ENCODE measurements at places on chromosomes 12 and 14.

GRCh38 chr14:106691601-106692291, 1165.4 kb downstream of the TMEM121 start:
- peak; percentile 96 for DNase-seq

DNA sequence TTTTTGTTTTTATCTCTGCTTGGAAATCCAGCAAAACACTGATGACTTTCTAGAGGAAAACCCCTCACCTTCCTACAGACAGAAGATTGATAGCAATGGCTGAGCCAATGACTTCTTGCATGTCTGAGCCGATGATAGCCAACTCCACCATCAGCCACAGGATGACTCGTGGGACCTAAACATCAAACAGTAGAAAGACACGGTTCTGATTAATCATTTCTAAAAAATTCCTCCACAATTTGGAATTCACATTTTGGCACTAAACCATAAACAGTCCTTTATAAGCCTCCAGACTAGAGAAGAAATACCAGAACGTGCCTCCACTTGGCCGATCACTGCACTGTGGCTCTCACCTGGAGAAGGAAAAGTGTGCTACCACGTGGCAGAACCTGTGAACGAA, 25.9 kb downstream of the SLC11A2 start:
- no peak for DNase-seq

GRCh38 chr12:9109213-9109522, 6.6 kb downstream of the A2M start:
- no peak for DNase-seq

DNA sequence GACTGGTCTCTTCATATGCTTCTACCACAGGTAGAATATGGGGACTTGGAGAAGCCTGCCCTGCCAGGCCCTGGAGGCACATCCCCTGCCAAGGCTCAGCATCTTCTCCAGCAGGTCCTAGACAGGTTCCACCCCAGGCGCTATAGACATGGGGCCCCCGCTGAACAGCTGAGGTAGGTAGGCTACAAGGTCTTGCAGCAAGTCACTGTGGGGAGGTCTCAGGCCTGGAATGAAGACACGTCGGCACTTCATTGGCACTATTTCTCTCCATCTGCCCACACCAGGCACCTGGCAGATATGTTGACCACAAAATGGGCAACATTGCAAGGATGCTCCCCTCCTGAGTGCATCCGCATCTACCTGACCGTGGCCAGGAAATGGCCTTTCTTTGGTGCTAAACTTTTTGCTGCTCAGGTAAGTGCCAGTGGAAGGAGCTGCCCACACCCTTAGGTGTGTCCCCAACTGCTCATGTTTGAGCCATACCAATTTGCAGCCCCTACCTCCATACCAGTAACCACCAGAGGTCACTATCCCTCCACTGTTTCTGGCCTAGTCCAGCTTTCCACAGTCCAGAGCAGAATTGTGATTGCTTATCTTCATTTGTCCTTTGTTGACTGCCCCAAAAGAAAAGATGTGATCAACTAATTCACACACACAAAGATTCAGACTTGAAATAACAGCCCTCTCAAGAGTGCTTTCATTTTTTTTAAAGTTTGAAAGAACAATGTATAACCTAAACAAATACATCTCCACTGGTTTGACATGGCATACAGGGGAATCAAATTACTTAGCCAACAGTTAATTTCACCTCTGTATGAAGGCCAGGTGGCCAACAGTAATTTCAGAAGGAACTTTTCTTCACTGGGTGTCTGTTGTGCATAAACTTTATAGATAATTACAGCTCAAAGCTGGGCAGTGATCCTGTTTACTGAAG, 16.1 kb downstream of the PIGH start:
- DNase-seq = peak; percentile 42

DNA sequence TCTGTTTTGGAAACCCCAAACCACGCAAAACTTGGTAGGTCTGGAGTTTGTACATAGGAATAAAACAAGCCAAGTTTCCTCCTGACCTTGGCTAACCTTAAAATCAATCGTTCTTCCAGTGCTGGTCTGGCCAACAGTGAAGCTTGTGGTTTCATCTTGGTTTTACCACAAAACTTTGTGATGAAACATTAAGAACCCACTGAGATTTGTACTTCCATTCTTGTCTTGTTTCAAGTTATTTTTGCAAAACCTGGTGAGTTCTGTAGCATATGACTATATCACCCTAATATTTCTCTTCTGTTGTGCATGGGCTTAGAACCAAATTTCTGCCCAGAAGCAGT, 26.4 kb downstream of the SIX1 start:
- DNase-seq = no peak

DNA sequence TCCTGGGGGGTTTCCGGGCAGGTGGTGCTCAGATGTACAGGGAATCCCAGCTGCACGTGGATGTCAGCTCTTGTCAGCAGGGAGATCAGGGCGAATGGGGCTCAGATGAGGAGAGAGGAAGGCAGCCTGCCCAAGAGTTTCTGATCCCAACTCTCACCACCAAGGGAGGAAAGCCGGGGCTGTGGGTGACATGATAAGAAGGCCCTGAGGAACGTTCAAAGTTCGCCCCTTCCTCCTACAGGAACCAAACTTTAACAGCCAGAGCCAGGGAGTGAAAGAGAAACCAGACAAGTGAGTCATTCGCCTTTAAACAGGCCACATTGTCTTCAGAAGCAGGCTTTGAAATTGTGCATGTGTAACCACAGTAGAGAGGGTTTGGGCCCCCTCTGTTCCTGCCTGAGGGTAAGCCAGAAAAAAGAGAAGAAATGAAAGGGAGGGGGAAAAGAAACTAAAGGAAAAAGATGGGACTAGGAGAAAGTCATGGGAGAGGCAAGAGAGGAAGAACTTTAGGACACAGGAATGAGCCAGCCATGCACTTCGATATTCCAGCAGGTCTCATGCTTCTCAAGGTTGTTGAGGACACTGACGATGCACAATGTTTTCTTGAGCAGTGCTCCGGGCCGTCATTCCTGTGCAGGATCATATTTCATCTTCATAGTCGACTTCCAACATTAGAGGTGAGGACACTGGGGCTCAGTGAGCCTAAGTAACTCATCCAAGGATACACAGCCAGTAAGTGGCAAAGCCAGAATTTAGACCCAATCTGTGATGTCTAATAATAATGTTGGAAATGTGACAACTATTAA, 691.4 kb upstream of the TBX3 start:
- DNase-seq = peak; percentile 16

DNA sequence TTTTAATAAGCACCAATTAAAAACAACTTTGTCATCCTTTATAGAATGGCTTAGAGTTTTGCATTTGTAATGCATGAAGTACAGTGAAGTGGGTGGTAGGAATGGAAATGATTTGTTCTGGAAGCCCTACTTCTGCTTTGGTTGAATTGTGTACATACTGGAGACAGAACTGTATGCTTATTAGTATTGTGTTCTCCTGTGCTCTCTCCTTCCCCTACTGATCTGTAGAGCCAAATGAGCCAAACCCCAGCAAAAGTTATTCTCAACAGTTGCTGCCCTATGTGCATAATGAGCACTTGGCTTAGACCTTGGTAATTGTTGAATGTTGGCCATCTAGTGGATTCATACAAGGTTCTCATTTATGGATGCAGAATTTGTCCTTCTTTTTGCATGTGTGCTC, 916.1 kb downstream of the GALC start:
- no peak for DNase-seq

DNA sequence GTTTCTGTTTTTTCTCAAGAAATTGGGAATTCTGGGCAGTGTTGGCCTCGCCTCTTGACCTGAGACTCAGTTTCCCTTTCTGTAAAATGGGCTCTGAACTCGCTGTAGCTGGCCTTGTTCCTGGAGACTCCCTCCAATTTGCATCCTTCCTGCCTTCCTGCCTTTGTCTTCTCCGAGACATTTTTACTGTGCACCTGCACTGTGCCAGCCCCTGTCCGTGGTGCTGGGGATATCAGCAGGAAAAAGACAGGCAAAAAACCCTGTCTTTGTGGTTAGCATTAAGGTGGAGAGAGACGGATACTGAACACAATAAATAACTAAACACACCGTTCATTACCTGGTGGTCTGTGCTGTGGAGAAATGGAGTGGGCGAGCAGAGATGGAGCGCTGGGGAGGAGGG, 129.8 kb downstream of the AACS start:
- no peak for DNase-seq

GRCh38 chr12:22064968-22065367, 18.9 kb downstream of the CMAS start:
- no peak for DNase-seq

DNA sequence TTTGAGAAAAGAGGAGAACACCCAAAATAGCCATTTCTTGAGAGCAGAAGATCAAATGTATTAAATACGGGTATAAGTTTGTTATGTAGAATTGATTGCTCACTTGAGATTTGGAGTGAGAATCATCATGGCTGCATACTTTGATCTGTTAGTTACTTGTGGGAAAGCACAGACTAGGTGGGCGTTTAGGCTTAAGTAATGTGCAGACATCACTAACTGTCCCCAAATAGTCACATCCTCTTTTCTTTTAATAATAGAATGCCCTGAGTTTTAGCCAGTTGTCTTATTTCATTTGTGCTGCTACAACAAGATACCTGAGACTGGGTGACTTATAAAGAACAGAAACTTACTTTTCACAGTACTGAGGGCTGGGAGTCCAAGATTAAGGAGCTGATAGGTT, 14.3 kb upstream of the GTF2A1 start:
- DNase-seq = no peak

DNA sequence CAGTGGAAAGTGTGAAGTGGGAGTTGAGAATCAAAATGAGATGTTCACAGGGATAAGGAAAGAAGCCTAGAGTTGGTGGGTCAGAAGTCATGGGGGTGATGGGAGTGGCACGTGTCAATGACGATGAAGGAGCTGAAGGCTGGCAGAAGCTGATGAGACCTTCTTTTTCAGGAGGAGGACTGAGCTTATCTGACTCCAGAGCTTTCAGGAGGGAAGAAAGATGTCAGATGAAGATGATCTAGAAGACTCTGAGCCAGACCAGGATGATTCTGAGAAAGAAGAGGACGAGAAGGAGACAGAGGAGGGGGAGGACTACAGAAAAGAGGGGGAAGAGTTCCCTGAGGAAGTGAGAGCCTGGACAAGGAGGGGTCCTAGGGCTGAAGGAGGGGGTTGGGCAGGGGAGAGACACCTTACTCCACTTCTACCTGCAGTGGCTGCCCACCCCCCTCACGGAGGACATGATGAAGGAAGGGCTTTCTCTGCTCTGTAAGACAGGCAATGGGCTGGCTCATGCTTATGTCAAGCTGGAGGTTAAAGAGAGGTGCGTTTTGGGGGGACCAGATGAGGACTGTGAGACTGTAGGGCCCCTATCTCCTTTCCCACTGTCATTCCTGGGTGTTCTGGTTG, 905 bp downstream of the LRRC23 start:
- DNase-seq = no peak

DNA sequence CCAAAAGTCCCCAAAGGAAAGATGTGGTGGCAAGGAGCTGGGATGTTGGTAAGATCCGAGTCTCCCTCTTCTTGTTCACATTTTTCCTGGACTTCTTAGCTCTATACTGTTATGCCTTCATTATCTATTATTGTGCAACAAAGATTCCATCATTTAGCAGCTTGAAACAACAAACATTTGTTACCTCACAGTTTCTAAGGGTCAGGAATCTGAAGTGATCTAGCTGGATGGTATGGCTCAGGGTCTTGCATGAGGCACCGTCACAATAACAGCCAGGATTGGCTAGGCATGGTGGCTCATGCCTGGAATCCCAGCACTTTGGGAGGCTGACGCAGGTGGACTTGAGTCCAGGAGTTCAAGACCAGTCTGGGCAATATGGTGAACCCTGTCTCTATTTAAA, 51.1 kb upstream of the KRAS start:
- no peak for DNase-seq

DNA sequence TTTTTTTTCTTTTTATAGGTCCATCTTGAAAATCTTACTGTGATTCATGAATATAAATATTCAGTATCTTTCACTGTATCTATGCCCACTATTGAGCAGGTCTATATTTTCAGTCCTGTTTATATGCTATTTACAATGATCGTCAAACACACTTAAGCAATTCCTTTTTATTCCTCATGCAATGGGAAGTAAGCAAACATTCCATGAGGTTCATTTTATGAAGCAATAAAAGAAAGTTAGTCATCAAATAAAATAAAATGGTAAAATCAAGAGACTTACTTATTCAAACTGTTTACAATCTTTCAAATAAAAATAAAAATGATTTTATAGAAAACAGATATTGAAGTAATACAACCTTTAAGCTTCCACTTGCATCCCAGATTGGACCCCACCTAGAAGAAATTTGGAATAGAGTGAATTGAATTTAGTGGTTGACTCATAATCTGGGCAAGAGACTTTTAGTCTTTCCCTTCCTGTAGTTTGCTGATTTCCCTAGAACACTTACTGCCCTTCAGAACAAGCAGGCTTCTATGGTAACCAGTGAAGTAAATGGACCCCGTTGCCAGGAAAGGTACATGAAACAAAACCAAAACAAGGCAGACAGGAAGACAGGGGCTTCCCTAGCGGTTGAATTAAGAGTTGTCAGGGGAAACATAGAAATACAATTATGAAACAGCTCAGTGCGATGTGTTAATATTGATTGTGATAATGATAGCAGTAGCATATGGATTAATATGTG, 241.0 kb upstream of the ATP2B1 start:
- no peak for DNase-seq

DNA sequence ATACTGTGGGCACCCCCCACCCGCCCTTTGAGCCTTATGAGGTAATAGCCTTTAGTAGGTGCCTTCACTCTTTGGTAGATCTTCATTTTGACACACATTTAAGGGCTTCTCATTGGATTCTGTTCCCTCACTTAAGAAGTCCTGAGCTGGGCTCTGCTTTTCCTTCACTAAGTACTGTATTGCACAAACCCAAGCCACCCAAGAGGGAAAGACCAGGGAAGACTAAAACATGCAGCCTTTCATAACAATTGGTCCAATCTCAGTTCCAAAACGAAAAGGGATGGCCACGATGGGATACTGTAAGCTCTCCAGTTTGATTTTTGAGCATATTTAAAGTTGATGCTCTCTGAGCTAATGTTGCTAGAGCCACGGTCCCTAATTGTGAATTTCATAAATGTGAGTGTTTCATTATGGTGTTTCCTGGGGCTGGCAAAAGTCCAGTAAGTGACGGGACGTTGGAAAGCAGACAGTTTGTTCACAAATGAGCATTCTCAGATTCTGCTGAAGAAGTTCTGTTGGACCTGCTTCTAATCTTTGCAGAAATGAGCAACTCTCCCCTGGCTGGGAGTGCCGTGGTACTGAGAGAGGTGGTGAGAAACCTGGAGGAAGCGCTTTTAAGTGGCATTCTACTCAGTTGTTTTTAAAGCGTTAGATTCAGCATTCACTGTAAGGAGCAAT, 9.4 kb downstream of the SSPN start:
- no peak for DNase-seq

DNA sequence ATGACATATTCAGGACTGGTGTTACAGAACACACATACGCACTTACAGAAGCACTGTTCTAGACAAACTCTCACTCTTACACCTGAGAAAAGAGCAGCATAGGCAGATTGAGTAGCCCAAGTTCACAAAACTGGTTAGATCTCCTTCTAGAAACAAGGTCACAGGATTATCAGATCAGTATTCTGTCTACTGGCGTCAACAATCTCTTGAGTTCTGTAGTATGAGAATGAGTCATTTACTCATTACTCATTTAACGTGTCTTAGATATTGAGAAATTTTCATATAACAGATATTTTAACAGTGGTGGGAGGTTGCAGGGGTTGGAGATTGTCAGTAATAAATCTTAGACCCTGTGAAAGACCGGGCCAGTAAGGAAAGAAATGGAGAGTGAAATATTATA, 2.8 kb upstream of the TSPAN8 start:
- no peak for DNase-seq

- DNase-seq = peak; percentile 69
Observed at GRCh38 chr14:35403114-35403602, 1.4 kb downstream of the NFKBIA start.
